ENCODE measurements at places on chromosomes 2 and 18. TPM values are rescaled to one million over a fixed set of nuclear protein-coding genes. Genes with fewer than 3 reads are reported as not detected.

- no peak for DNase-seq
Observed at GRCh38 chr2:96254571-96254970, 11.2 kb downstream of the TMEM127 start.

DNA sequence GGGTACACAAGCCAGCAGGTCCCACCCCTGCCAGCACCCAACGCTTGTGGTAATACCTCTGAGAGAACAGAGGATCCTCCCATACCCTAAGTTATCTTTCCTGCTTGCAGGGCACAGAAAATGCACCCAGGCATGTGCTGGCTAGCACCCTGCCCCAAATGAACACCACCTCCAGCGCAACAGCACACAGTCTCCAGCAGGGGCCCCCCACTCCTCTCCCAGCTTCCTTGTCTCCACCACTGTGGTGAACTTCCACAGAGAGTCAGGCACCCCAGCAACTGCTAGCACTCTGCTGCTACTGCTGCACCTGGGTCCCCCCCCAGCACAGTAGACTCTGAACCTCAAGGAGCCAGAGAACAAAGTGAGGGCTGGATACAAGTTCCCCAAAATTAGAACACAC lies 216.8 kb upstream of the CNTNAP5 start:
- no peak for DNase-seq

The EMILIN2 gene
- total RNA-seq: 27.9 TPM

DNA sequence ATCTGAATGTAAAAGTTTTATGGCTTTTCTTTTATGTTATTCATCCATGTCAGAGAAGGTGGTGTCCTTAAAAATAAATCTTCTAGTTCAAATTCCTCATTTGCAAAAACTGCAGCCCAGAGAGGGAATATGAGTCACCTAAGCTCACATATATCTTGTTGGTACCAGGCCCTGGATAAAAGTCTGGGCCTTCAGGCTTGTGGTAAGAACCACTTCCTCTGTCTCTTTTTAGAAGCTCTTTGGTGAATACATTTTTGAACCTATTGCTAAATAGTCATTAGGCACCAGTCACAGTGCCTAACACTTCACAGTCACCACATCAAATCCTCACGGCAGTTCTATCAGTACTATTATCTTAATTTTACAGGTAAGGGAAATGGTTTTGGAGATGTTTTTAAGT lies 199.2 kb downstream of the KCNS3 start:
- DNase-seq: no peak

DNA sequence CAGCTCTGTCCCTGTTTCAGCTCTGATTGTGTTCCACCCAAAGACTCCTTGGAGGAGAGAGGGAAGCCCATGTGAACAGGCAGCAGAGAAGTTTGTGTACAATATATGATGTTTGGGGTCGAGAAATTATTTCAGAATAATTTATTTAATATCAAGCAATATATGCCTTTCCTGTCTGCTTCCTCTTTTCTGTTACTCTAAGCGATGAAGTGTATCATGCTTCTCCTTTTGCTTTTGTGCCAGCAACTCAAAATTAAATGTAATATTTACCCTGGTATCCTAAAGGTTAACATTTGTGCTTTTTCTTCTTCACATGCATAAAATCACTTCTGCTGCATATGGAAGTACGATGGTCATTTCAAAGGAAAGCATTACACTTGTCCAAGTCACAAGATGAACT lies 2.4 kb upstream of the NTSR2 start:
- DNase-seq: no peak

- DNase-seq: no peak
Observed at GRCh38 chr2:223076573-223076972, 24.6 kb downstream of the KCNE4 start.

The FOXI3 gene
- total RNA-seq: 0.31 TPM

- DNase-seq: no peak
Observed at GRCh38 chr18:12574494-12575185, 83.3 kb downstream of the SPIRE1 start.

GRCh38 chr2:207413376-207413907 lies 116.3 kb upstream of the CREB1 start:
- DNase-seq: no peak

GRCh38 chr2:101306410-101306809 lies 2.1 kb downstream of the RNF149 start:
- DNase-seq: no peak

All from tongue (tissue), 3 donors.